Mesendoderm (in vitro differentiated cells): ENCODE measurements at places on chromosomes 2 and 18.

DNA sequence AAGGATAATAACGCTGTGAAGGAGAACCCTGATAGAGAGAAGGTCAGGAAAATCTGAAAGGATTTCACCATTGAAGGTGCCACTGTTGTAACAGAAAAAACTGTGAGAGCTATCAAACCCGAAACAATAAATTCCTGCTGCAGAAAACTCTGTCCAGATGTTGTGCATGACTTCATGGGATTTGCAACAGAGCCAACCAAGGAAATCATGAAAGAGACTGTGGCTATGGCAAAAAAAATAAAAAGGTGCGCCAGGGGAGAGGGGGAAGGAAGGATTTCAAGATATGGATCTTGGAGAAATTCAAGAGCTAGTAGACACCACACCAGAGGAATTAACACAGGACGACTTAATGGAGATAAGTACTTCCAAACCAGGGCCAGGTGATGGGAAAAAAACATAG lies 88.0 kb downstream of the LDLRAD4 start:
- H3K4me3 ChIP-seq = no peak overlapping the region
- H3K27me3 ChIP-seq = no peaks in the 10 kb centered on the region
- H3K4me1 ChIP-seq = no peaks in the 10 kb centered on the region
- no peak overlapping the region for H3K27ac ChIP-seq

DNA sequence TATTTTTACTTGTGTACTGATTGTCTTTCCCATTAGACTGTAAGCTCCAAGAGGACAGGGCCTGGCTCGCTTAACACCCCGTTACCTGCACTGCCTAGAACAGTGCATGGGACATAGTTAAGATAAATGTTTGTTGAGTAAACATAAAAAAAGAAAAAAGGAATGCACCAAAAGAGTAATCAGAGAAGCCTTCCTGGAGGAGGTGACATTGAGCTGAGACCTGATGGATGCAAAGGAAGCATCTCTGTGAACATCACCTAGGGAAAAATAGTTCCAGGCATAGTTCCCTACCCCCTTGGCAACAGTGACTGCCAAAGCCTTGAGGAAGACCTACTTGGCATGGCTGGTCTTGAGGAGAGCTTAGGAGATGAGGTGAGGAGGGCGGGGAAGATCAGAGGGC lies 924 bp upstream of the TFCP2L1 start:
- DNase-seq = no peak
- H3K4me3 ChIP-seq = no peak overlapping the region
- H3K27ac ChIP-seq = no peak overlapping the region
- peaks cover 9% of the 10 kb centered on the region for H3K27me3 ChIP-seq

DNA sequence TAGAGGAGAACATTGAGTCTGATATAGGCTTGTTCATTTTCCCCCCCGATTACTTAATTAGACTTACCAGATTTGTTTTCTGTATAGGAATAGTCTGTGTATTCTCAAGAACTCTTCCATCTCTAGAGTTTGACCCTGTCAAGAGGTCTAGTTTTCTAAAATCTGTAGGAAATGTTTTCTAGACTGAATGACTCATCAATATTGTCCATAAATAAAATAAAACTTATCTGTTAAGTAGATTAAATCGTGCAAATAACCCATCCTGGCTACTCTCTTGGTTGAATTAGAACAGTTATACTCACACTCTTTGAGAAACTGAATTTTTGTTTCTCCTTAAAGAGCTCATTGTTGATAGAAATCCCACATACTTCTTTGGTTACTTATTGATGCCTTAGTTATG lies 299.2 kb upstream of the CWC22 start:
- H3K27ac ChIP-seq = no peak overlapping the region
- no peaks in the 10 kb centered on the region for H3K4me1 ChIP-seq
- no peaks in the 10 kb centered on the region for H3K27me3 ChIP-seq
- H3K36me3 ChIP-seq = no peaks in the 10 kb centered on the region
- DNase-seq = no peak
- no peak overlapping the region for H3K4me3 ChIP-seq

DNA sequence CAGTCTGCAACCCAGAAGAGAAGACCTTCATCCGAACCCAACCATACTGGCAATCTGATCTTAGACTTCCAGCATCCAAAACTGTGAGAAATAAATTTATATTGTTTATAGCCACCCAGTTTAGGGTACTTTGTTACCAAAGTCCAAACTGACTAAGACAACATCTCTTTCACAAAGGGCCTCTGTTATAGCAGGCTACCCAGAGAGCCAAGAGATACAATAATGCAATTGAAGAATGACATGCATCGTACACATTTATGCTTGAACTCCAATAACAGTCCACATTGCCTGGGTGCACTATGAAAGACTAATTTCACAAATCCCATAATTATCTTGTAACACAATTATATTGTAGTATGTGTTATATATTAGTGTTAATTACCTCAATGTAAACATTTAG lies 39.1 kb upstream of the ANKRD44 start:
- no peak overlapping the region for H3K27ac ChIP-seq
- no peak overlapping the region for H3K4me3 ChIP-seq
- H3K4me1 ChIP-seq = no peaks in the 10 kb centered on the region
- DNase-seq = no peak

- no peaks in the 10 kb centered on the region for H3K36me3 ChIP-seq
- H3K27me3 ChIP-seq = no peaks in the 10 kb centered on the region
- no peak for DNase-seq
- H3K4me3 ChIP-seq = no peak overlapping the region
- no peaks in the 10 kb centered on the region for H3K4me1 ChIP-seq
Observed at GRCh38 chr2:188789951-188790350, 184.2 kb upstream of the COL3A1 start.

DNA sequence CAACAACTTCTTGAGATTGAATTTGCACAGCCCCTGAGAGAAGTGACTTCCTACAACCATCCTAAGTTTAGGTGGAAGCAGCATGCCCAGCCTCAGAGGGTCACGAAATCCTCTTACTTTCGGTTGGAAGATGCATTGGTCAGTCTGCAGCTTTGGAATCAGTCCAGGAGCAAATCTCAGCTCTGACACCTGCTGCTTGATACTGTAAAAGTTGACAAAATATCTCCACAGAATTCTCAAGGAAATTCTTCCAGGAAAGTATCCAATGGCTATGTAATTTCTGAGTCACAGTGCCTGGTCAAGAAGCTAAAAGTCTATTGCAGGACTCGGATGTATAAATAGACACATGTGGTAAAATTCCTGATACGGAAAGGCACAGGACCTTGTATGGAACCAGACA lies 414.5 kb upstream of the GYPC start:
- H3K36me3 ChIP-seq = no peaks in the 10 kb centered on the region
- H3K27ac ChIP-seq = no peak overlapping the region
- no peaks in the 10 kb centered on the region for H3K27me3 ChIP-seq
- DNase-seq = no peak
- H3K4me1 ChIP-seq = no peaks in the 10 kb centered on the region

GRCh38 chr2:237801466-237801865 lies 2.9 kb downstream of the RBM44 start:
- DNase-seq = no peak
- no peaks in the 10 kb centered on the region for H3K27me3 ChIP-seq
- no peak overlapping the region for H3K4me3 ChIP-seq
- H3K27ac ChIP-seq = no peak overlapping the region
- H3K4me1 ChIP-seq = no peaks in the 10 kb centered on the region

- no peak for DNase-seq
- H3K27me3 ChIP-seq = no peaks in the 10 kb centered on the region
- H3K36me3 ChIP-seq = no peaks in the 10 kb centered on the region
- H3K27ac ChIP-seq = no peak overlapping the region
- no peaks in the 10 kb centered on the region for H3K4me1 ChIP-seq
Observed at GRCh38 chr18:9417073-9417851, 58.1 kb upstream of the RALBP1 start.

DNA sequence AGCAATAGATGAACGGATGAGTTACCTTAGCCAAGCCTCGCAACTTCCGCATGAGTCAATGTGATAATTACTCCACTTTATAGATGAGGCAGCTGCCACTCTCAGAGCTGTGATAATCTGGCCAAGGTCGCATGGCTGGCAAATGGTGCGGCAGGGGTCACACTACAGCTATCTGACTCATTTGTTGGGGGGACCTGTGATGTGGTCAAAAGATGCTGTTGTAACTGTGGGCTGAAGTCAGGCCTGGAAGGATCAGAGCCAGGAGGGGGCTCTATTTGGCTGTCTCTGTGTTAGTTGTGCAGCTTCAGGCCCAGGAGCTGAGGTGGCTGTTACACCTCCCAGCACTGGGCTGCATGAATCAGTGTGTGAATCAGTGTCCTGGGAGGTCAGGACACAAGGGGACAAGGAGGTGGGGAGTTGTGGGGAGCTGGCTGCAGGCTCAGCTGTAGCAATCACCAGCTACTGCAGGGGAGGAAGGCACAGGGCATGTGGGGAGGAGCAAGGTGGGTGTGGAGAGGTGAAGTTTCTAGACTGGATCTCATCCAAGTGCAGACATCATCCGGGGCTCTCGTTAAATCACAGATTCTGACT lies 33.1 kb downstream of the NGEF start:
- no peaks in the 10 kb centered on the region for H3K27me3 ChIP-seq
- DNase-seq = peak; percentile 40
- no peak overlapping the region for H3K4me3 ChIP-seq
- no peaks in the 10 kb centered on the region for H3K4me1 ChIP-seq
- no peaks in the 10 kb centered on the region for H3K36me3 ChIP-seq
- H3K27ac ChIP-seq = no peak overlapping the region

DNA sequence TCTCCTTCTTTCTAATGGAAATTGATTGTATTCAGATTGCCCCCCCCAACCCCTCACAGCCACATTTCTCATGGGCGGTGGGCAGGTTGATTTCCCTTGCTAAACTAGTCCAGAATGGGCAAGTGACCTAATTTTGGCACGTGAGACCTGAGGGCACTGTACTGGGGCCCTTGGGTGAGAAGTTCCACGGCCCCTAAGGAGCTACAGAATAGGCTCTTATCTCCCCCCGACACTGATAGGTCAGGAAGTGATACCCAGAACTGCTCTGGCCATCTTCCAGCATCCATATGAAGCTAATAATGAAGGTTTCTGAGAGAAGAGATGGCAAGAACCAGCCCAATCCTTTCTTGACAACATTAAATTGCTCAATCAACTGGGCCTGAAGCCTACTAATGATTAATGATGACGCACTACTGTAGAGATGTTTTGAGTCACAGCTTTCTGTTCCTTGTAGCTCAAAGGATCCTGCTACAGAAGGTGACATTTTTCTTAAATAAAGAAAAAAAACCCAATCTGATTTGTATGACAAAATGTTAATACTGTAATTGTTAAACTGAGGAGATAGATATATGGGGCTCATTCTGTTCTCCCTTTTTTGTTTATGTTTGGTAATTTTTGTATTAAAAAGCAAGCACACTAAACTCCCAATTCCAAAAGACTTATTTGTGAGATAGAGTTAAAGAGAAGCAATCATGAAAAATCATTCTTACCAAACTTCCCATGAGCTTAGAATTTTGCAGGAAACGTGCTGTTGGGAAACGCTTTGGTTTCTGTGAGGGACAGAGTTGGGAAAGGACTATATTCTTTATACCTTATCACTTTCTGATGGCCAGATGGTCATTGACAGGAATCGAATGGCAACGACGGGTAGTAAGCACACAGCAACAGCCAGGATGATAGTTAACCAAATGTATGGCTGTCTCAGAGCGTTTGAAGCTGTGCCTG lies 28.2 kb upstream of the NARS1 start:
- H3K27ac ChIP-seq = no peak overlapping the region
- H3K4me1 ChIP-seq = no peaks in the 10 kb centered on the region
- DNase-seq = no peak
- H3K27me3 ChIP-seq = no peaks in the 10 kb centered on the region
- no peak overlapping the region for H3K4me3 ChIP-seq
- H3K36me3 ChIP-seq = no peaks in the 10 kb centered on the region

GRCh38 chr2:124024561-124025170 lies 421 bp upstream of the CNTNAP5 start:
- peak overlapping the region; percentile 40 for H3K4me3 ChIP-seq
- no peak overlapping the region for H3K27ac ChIP-seq
- no peaks in the 10 kb centered on the region for H3K4me1 ChIP-seq

DNA sequence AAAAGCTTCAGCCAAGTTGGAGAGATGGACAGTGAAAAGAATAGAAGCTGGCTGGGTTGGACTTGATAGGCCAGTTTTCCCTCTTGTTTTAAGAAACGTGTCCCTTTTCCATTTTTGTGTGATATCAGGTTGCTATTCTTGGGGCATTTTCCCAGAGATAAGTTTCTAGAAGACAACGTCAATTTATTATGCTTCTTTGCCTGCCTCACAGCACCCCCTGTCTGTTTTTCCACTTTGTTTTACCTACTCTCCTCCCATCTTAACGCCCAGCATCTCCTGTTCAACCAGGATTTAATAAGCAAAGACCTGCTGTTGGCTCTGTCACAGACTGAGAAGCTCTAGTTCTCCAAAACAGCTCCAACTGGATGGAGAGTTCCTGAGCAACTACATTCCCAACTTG lies 317.8 kb upstream of the ZNF521 start:
- no peaks in the 10 kb centered on the region for H3K4me1 ChIP-seq
- no peaks in the 10 kb centered on the region for H3K36me3 ChIP-seq
- H3K27me3 ChIP-seq = no peaks in the 10 kb centered on the region
- peak; percentile 37 for DNase-seq
- H3K27ac ChIP-seq = no peak overlapping the region

GRCh38 chr2:76157531-76157930 lies 446.8 kb upstream of the GCFC2 start:
- H3K27ac ChIP-seq = no peak overlapping the region
- no peak for DNase-seq
- no peak overlapping the region for H3K4me3 ChIP-seq
- no peaks in the 10 kb centered on the region for H3K27me3 ChIP-seq
- H3K36me3 ChIP-seq = no peaks in the 10 kb centered on the region

- no peaks in the 10 kb centered on the region for H3K4me1 ChIP-seq
- no peaks in the 10 kb centered on the region for H3K27me3 ChIP-seq
- no peak overlapping the region for H3K27ac ChIP-seq
- H3K36me3 ChIP-seq = no peaks in the 10 kb centered on the region
- no peak overlapping the region for H3K4me3 ChIP-seq
Observed at GRCh38 chr2:128687565-128687964, 368.9 kb upstream of the HS6ST1 start.
